ENCODE measurements at places on chromosomes 6 and 20. TPM values are rescaled to one million over a fixed set of nuclear protein-coding genes. Genes with fewer than 3 reads are reported as not detected.

DNAH8 gene
- total RNA-seq, result not detected

CCN6 gene
- not detected for total RNA-seq

RBBP8NL gene
- total RNA-seq, result 0.66 TPM

RIMS4 gene
- total RNA-seq, result 39.7 TPM

RHAG gene
- total RNA-seq, result not detected

RBPJL gene
- 1.4 TPM for total RNA-seq

PDE10A gene
- 3.9 TPM for total RNA-seq

GUCA1A gene
- total RNA-seq, result 4.0 TPM

DNA sequence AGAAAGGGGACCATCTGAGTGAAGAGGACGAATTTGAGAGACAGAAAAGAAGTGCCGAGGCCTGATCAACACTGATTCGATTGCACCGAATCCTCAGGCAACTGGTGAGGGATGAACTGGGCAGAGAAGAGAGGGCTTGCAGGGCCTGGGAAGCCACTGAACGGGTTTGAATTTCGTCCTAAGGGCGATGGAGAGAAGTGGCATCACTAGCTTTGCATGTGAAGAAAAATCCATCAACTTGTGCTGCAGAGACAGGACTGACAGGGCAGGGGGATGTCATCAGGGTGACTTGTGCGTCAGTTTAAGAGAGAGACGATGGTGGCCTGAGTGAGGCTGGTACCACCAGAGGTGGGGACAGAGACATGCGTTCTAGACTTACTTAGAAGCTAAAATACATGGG is 73.7 kb upstream of the SLC22A23 start:
- no peak overlapping the region for H3K27ac ChIP-seq
- DNase-seq, result no peak
- no peaks in the 10 kb centered on the region for H3K36me3 ChIP-seq
- no peaks in the 10 kb centered on the region for H3K27me3 ChIP-seq
- H3K4me3 ChIP-seq, result no peak overlapping the region

- no peaks in the 10 kb centered on the region for H3K4me1 ChIP-seq
- H3K27ac ChIP-seq, result no peak overlapping the region
- H3K27me3 ChIP-seq, result no peaks in the 10 kb centered on the region
- no peak overlapping the region for H3K4me3 ChIP-seq
- peak; percentile 83 for DNase-seq
Observed at GRCh38 chr6:53484476-53485280, 60.2 kb downstream of the GCLC start.

- H3K36me3 ChIP-seq, result no peaks in the 10 kb centered on the region
- H3K4me1 ChIP-seq, result no peaks in the 10 kb centered on the region
- H3K27ac ChIP-seq, result no peak overlapping the region
- H3K27me3 ChIP-seq, result no peaks in the 10 kb centered on the region
- H3K4me3 ChIP-seq, result no peak overlapping the region
Observed at GRCh38 chr20:63610581-63611435, 16.1 kb downstream of the GMEB2 start.

DNA sequence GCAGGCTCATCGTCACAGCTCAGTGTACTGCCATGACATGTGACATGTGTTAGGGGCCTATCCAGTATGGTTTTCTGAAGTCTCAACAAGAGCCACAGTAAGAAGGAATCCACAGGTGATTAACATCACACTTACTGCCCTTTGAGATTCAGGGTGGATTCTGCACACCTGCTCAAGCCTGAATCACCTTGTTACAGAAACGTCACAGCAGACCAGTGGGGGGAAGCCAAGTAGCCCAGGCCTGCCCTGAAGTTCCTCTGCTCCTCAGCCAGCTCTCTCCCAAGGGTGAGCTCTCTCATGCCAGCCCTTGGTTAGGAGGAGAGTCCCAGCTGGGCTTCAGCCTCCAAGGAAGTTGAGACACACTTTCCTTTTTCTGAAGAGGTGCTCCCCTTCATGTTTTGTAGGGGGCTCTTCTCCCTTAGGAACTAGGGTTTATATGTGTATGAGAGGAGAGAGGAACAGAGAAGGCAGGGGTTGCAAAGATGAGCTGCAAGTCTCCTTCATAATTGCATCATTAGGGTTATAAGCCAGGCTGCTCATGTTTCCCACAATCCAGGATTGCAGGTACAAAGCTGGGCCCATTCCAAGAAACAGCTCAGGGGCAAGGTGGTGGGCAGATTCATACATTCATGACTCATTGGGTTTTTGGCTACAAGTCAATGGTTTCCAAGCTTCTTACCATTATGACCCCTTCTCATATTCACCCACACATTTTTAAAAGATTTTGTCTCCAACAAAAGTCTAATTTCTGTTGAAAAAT is 11.6 kb downstream of the GSS start:
- H3K4me3 ChIP-seq, result no peak overlapping the region
- H3K4me1 ChIP-seq, result no peaks in the 10 kb centered on the region
- H3K27ac ChIP-seq, result no peak overlapping the region
- no peaks in the 10 kb centered on the region for H3K27me3 ChIP-seq

GRCh38 chr6:11604836-11605506 is 67.4 kb downstream of the TMEM170B start:
- H3K36me3 ChIP-seq, result no peaks in the 10 kb centered on the region
- no peak overlapping the region for H3K4me3 ChIP-seq
- no peak overlapping the region for H3K27ac ChIP-seq
- DNase-seq, result no peak

GRCh38 chr6:47182291-47182957 is 127.3 kb downstream of the TNFRSF21 start:
- no peaks in the 10 kb centered on the region for H3K4me1 ChIP-seq
- no peak overlapping the region for H3K4me3 ChIP-seq
- no peaks in the 10 kb centered on the region for H3K27me3 ChIP-seq
- no peak overlapping the region for H3K27ac ChIP-seq
- no peak for DNase-seq

GRCh38 chr20:4330011-4330410 is 314.7 kb upstream of the RNF24 start:
- DNase-seq, result no peak
- no peak overlapping the region for H3K4me3 ChIP-seq
- no peak overlapping the region for H3K27ac ChIP-seq
- no peaks in the 10 kb centered on the region for H3K36me3 ChIP-seq

DNA sequence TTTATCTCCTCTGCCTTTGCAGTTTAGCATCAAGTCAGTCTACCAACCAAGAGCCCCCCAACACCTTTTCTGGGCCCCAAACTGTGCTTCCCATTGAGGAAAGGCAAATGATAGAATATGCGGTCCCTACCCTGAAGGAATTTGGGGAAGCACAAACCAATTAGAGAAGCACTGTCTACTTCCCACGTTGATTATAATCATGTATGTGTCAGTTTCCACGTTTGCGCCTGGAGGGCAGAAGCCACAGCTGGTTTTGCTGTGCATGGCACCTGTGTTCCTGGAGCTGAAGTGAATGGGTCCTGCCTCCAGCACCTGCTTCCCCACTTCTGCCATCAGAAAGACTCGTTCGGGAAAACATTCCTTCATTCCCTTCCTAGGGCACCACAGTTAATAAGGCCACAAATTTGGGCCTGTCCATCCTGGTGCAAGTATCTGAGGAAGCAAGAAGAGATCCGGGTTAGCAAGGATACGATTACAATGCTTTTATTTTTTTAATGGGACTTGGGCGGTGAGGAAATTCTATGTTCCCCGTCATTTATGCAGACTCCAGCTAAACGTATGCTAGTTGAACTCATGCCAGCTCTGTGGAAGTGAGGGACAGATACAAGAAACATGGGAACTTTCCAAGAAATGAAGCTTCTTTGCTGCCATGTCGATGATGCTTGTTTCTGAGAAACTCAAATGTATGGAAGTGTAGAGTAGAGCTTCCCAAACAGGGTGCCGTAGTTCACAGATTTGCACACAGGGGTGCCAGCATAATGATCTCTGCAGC is 333.5 kb downstream of the NRN1 start:
- no peak for DNase-seq
- H3K27me3 ChIP-seq, result no peaks in the 10 kb centered on the region
- H3K4me1 ChIP-seq, result peaks cover 18% of the 10 kb centered on the region
- peak overlapping the region; percentile 45 for H3K27ac ChIP-seq
- no peak overlapping the region for H3K4me3 ChIP-seq

DNA sequence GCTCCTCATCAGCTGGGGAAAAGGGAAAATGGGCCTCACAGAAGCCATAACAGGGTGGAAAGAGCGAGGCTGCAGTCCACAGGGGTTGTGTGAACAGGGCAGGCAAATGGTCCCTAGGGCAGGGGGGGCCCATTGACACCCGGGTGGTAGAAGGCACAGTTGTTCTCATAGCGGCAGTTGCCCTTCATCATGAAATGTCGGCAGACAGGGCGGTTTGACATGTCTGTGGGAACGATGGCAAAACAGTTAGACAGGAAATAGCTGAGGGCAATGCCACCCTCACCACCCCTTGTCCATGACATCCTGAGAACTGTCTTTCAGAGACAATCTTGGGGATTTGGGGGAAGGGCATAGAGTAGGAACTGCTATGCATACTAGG is 15.6 kb downstream of the PPP1R10 start:
- H3K4me1 ChIP-seq, result no peaks in the 10 kb centered on the region
- H3K36me3 ChIP-seq, result peaks cover 46% of the 10 kb centered on the region
- H3K27ac ChIP-seq, result no peak overlapping the region

- H3K27ac ChIP-seq, result no peak overlapping the region
- no peaks in the 10 kb centered on the region for H3K36me3 ChIP-seq
- no peaks in the 10 kb centered on the region for H3K27me3 ChIP-seq
- H3K4me3 ChIP-seq, result no peak overlapping the region
- DNase-seq, result no peak
Observed at GRCh38 chr20:22370137-22370536, 214.2 kb downstream of the FOXA2 start.

DNA sequence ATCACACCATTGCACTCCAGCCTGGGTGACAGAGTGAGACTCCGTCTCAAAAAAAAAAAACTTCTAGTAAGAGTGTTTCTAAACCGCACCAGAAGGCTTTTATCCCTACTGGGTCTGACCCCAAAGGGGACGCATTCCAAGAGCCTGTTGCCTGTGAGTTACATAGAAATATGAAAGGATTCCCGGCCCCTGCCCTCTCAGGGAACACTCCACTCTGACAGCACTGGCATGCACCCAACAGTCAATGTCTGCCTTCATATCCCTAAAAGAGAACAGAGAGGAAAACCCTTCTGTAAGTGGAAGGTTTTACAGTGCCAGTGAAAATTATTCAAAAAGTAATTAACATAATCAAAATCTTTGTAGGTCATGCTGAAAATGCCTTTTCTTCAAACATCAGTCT is 117.1 kb upstream of the PTPRT start:
- no peaks in the 10 kb centered on the region for H3K27me3 ChIP-seq
- DNase-seq, result no peak
- no peak overlapping the region for H3K27ac ChIP-seq
- H3K4me3 ChIP-seq, result no peak overlapping the region

- DNase-seq, result no peak
- H3K36me3 ChIP-seq, result no peaks in the 10 kb centered on the region
- H3K27ac ChIP-seq, result no peak overlapping the region
- H3K27me3 ChIP-seq, result no peaks in the 10 kb centered on the region
- H3K4me3 ChIP-seq, result no peak overlapping the region
- no peaks in the 10 kb centered on the region for H3K4me1 ChIP-seq
Observed at GRCh38 chr6:118356054-118356453, 192.0 kb upstream of the PLN start.

- no peak overlapping the region for H3K27ac ChIP-seq
- H3K4me1 ChIP-seq, result peaks cover 9% of the 10 kb centered on the region
- no peaks in the 10 kb centered on the region for H3K27me3 ChIP-seq
- no peaks in the 10 kb centered on the region for H3K36me3 ChIP-seq
- DNase-seq, result peak; percentile 61
Observed at GRCh38 chr6:12572896-12573827, 143.4 kb upstream of the PHACTR1 start.

- peak; percentile 42 for DNase-seq
- H3K27ac ChIP-seq, result no peak overlapping the region
- peaks cover 6% of the 10 kb centered on the region for H3K4me1 ChIP-seq
- no peaks in the 10 kb centered on the region for H3K36me3 ChIP-seq
Observed at GRCh38 chr20:33132513-33133372, 35.2 kb upstream of the BPIFA2 start.

DNA sequence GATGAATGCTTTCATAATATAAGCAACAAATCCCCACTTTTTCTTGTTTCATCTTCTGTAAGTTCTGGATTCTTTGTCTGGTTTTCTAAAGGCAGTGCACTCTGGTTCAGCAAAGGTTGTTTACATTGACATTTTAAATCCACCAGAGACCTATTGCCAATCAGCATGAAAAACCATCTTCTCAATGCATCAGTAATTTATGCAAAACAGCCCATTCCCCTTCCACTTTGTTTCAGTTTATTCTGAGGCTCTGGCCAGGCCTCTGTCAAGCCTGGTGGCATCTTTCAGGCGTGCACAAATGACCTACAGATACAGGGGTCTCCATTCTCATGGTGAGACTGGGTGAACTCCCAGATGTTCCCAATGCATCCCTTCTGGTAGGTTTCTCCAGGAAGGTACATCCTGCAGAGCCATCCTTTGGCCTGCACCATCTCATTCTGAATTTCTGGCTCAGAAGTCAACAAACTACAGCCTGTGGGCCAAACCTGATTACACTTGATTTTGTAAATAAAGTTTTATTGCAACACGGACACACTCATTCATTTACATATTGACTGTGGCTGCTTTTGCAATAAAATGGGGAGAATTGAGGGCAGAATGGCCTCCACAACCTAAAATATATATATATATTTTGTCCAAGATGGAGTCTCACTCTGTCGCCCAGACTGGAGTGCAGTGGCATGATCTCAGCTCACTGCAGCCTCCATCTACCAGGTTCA is 405.4 kb downstream of the PREX1 start:
- H3K27ac ChIP-seq, result no peak overlapping the region
- no peak for DNase-seq
- H3K36me3 ChIP-seq, result no peaks in the 10 kb centered on the region
- no peaks in the 10 kb centered on the region for H3K4me1 ChIP-seq
- H3K4me3 ChIP-seq, result no peak overlapping the region

GRCh38 chr6:160135907-160136655 is 14.5 kb downstream of the SLC22A1 start:
- H3K27ac ChIP-seq, result no peak overlapping the region
- H3K36me3 ChIP-seq, result no peaks in the 10 kb centered on the region
- no peaks in the 10 kb centered on the region for H3K27me3 ChIP-seq
- H3K4me3 ChIP-seq, result no peak overlapping the region
- no peak for DNase-seq

DNA sequence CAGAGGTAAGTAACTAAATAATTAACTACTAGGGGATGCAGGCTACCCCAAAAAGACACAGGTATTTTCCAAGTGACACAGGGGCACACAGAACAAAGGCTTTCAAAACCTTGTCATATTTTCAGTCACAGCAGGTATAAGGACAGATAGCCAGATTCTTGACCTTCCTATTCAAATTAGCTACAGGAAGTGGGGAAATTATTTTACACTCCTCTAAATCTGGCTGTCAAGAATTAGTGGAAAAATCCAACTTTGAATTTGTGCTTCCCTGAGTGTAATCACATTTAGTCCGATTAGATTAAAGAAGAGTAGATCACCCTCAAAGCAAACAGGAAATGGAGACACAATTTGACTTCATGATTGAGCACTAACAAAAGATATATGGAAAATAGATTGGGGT is 60.6 kb downstream of the SYNE1 start:
- H3K27ac ChIP-seq, result no peak overlapping the region
- H3K27me3 ChIP-seq, result no peaks in the 10 kb centered on the region
- no peaks in the 10 kb centered on the region for H3K36me3 ChIP-seq
- peaks cover 13% of the 10 kb centered on the region for H3K4me1 ChIP-seq

GRCh38 chr20:49024220-49024619 is 21.9 kb upstream of the CSE1L start:
- H3K4me1 ChIP-seq, result no peaks in the 10 kb centered on the region
- no peak overlapping the region for H3K4me3 ChIP-seq
- H3K27ac ChIP-seq, result no peak overlapping the region
- no peak for DNase-seq
- peaks cover 32% of the 10 kb centered on the region for H3K36me3 ChIP-seq

GRCh38 chr6:12258191-12258590 is 32.0 kb upstream of the EDN1 start:
- DNase-seq, result no peak
- no peaks in the 10 kb centered on the region for H3K4me1 ChIP-seq

Data from GM23338 (cell line).